ENCODE measurements at places on chromosomes 7 and 10.

- no peak for DNase-seq
These were observed 259.9 kb downstream of the CACNA2D1 start for GRCh38 chr7:82183634-82184033.

GRCh38 chr10:132471125-132471451, 66.5 kb upstream of the INPP5A start:
- no peak for DNase-seq

DNA sequence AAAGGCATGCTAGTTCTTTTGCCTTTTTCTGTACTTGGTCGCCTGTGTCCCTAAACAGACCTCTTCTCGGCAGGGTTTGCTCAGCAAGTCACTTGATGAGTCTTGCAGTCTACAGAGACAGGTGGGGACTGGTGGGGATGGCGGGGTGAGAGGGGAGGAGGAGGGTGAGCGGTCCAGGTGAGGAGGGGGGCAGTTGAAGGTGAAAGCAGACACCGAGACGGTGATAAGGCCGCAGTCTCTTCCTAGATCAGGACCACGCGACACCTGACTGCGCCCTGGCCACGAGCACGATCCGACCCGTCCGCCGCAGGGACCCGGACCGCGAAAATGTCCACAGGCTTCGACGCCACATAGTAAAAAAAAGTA, 566 bp downstream of the ASNS start:
- no peak for DNase-seq

- DNase-seq: peak; percentile 73
These were observed 14.7 kb downstream of the FAM241B start for GRCh38 chr10:69644658-69645295.

GRCh38 chr10:3106928-3107425, 39.6 kb downstream of the PFKP start:
- DNase-seq: no peak

- no peak for DNase-seq
These were observed 32.6 kb downstream of the CDH23 start for GRCh38 chr10:71429304-71429703.

DNA sequence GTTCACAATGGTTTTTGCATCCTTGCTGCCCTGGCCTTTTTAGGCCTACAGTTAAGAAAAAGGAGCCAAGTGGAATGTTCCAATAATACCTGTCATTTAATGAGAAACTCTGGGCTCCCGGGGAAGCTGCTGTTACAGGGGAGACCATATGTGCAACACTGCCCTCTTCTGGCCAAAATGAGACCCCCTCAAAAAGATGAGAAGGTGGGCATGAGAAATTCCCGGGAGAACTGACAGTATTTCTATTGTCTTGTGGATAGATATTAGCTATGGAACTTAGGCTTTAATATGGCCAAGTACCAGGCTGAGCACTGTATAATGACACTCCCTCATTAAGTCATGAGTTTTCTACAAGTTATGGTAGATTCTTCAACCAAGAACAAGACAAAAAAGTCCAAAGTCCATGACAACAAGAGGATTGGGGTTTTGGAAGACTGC, 99.4 kb downstream of the CCDC3 start:
- peak; percentile 73 for DNase-seq

GRCh38 chr10:34008656-34009055, 674.2 kb upstream of the NRP1 start:
- DNase-seq: no peak

DNA sequence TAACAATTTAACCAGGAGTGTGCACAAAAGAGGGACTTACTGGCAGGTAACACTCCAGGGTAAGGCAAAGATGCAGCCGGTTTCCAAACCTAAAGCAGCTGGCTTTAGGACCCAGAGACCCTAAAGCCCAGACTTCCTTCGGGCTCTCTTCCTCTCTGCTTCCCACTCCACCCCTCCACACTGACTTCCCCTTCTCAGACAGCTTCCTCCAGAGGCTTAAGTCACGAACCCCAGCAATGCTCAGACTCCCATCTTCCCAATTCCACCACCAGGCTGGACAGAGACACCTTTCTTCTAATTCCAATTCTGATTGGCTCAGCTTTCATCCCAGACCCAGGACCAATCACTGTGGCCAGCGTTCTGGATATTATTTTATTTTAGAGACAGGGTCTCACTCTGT, 24.8 kb downstream of the STYXL1 start:
- DNase-seq: no peak

GRCh38 chr7:8125680-8126444, 136.1 kb downstream of the ICA1 start:
- DNase-seq: no peak

GRCh38 chr10:36475746-36476145, 649.7 kb upstream of the ANKRD30A start:
- no peak for DNase-seq

GRCh38 chr7:12839508-12840153, 152.2 kb downstream of the ARL4A start:
- DNase-seq: peak; percentile 32

DNA sequence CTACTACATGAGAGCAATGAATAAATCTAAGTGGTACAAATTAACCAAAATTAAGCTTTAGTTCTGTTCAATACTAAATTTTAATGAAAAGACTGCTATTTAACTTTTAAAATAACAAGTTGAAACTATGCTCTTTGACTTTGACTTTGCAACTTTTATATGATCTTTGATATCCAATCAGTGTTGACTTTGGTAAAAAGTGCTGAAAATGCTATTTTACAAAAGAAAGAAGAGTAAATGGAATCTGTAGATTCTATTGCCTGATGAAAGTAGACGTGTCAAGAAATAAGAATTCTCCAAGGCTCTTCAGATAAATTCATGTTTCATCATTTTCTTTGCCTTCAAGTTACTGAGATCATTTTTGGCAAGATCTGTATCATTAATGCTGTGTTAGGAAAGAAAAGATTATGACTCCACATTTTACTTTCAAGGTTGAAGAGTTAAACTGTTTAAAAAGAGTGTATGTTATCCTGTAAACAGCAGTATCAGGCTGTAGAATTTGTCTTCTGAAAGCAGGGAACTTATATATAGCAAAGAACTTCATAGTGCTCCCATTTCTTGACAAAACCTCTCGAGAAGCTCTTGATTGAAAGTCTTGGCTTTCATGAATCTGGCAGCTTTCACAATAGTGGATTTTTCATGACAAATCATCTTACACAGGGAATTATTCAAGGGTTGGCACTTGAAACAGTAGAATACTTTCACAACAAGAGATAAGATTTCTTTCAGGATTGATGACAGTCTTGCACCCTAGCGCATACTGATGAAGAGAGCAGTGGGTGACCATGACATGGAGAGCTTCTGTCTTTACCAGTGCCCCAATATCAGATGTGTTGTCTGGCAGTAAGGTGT, 72.1 kb downstream of the PTEN start:
- no peak for DNase-seq

DNA sequence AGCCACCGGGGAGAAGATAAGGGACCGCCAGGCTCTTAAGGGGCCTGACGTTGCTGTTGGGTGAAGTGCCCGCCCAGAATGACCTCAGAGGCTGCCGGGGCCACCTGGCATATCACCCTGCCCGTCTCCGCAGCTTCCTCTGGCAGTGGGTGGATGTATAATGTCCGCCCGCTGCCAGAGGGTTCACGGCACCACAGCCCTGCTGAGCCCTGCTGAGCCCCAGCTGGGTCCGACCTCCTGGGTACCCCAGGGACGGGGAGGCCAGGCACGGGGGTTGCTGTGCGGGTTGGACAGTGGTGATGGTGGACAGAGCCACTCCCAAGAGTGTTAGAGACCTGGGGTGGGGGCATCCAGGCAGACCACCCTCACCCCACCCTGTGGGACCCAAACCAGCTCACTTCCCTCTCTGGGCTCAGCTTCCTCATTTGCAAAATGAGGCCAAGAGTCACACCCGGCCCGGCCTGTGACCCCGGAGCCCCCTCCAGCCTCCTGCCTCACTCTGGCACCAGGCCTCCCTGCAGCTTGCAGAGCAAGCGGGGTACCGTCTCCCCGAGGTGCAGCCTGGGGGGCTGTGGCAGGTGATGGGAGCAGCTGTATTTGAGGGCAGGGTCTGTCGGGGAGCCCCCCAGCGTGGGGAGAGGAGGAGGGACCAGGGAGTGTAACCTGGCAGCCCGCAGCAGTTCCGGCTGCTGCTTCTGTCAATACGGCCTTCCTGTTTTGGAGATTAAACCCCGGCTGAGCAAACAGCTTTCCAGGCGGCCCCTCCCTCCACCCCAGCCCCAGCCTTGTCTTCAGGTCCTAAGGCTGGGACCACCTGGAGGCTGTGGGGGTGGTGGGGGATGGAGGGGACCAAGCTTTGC, 8.4 kb upstream of the LFNG start:
- no peak for DNase-seq

DNA sequence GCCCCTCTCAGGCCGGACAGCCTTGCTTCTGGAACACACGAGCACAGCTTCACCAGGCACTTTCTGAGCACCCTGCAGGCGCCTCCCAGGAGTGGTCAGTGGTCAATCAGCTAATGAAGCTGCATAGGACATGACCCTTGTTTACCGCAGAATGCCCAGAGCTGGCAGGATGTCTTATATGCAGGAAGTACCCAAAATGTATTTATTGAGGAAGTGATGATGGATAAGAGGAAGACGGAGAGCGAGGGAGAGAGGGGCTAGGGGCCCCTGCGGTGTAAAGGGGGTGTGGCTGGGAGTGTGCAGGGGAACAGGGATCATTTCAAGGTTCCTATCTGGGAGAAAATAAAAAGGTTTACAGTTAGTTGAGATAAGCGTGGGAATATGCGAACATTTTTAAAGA, 3.3 kb downstream of the CYP2E1 start:
- no peak for DNase-seq

- DNase-seq: no peak
These were observed 528.4 kb downstream of the INHBA start for GRCh38 chr7:41174521-41174920.

DNA sequence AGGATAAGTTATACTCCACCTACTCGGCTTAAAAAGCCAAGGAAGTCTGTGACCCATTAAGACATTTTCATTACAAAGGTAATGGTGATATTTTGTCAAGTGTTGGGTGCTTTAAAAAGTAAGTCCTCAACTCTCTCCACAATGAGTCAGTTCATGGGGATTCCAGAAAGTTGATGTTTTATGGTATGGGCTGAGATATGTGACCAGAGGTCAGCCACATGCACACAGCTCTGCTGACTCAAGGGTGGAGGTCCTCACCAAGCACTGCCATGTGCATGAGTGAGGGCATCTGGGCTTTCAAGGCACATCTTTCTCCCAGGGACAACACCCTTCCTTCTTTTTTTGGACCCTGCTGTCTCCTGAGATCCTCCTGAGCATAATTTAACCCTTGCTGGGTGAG, 292.9 kb downstream of the PTEN start:
- DNase-seq: no peak

DNA sequence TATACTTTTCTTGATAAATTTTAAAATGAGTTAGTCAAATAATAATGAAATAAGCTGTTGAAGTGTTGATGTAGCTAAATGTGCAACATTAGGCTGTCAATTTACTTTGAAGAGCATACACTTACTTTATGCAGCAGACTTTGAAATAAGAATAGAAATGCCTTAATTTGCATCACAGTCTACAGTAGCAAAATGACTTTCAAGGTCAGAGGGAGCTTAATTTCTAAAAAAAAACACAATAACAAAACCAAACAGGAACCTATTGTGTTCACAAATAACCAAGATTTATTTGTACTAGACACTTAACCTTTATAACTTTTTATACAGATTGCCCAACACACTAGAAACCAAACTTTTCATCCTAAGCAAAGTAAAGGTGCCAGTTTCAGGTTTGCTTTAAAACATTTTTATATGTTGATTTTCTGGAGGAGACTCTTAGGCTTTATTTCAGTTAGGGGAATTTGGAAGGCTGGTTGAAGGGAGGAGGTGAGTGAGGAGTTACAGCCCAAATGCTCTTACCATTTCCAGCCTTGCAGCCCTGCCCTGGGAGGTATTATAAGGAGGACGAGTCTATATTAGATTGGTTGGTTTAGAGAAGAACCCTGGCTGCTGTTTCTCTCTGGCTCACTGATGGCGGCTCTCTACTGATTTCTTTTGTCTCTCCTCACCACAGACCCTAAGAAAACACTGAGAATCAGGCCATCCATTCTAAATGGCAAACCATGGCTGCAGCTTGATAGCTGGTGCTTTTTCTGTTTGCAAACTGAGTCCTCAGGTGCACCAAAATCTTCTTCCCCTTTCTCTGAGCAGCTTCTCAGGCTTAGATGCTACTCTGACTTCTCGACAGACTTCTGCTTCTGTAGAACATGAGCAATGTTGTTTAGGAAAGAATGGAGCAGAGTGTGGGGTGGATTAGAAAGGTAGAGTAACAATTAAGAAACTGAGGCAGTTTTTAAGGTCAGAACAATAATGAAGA, 55.2 kb upstream of the RPA3 start:
- no peak for DNase-seq

DNA sequence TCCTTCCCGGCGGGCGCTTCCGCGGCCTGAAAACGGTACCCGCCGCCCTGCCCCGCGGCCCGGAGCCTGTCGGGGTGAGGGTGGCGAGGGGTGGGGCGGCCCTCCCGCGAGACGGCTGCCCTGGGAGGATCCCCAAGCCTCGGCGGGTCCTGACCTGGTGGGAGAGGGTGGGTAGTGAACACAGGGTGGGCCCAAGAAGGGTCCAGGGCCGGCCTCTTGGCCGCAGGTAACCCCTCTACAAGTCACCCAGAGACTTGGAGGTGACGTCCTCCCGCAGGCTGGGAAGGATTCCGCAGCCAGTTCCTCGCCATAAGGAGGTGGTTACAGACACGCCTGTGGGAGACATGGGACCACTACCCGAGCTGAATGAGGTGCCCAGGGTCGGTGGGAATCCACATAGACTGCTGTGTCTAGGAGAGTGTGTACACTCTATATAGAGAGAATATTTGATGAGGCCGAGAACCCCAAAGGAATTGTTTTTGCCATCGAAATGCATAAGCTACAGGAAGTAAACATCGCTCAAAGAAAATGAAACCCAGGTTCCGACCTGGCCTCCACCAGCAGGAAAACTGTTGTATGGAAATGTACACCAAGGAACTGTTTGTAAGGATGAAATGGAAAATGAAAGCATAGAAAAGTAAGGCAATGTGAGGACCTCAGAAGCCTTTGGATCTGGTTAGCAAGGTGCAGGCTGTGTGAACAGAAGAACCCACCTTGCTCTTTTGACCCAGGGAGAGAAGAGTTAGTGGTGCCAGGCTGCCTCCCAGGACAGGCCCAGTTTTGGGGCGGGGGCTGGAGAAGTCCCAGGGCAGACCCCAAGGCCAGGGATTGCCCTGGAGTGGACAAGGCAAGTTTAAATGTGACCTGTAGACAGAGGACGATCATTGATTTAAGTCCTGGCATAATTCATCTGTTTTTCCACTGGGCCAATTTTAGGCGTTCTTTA, 659 bp downstream of the OPTN start:
- DNase-seq: peak; percentile 8

- DNase-seq: peak; percentile 26
These were observed at the start of gene PYROXD2 for GRCh38 chr10:98414932-98415730. Gene PYROXD2, minus strand, starts transcription at chr10:98415182. Its CDS starts 47 bp downstream, at chr10:98415135.

DNA sequence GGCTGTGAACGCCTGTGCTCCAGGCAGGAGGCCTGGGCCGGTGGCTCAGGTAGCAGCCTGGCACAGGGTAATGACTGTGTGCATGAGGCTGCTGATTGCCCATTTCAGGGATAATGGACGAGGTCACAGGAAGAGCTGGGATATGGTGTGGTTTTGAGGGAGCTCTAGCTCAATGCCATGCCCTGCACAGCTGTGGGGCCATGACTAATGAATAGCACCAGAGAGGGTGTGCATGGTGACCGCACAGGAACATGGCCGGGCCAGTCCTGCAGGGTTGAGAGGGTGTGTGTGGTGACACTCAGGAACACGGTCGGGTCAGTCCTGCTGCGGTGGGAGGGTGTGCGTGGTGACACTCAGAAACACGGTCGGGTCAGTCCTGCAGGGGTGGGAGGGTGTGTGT, 21.8 kb downstream of the NKX6-2 start:
- no peak for DNase-seq
